Gastrocnemius medialis (tissue), 4 donors: ENCODE measurements at places on chromosomes 16 and 17. TPM values are rescaled to one million over a fixed set of nuclear protein-coding genes. Genes with fewer than 3 reads are reported as not detected.

GRCh38 chr17:19986941-19987861 lies 9.6 kb upstream of the AKAP10 start:
- DNase-seq: no peak

- no peak for DNase-seq
These were observed 118.1 kb downstream of the ENGASE start for GRCh38 chr17:79192503-79193351.

GRCh38 chr17:5198472-5198871 lies 6.8 kb upstream of the ZNF594 start:
- no peak for DNase-seq

DNA sequence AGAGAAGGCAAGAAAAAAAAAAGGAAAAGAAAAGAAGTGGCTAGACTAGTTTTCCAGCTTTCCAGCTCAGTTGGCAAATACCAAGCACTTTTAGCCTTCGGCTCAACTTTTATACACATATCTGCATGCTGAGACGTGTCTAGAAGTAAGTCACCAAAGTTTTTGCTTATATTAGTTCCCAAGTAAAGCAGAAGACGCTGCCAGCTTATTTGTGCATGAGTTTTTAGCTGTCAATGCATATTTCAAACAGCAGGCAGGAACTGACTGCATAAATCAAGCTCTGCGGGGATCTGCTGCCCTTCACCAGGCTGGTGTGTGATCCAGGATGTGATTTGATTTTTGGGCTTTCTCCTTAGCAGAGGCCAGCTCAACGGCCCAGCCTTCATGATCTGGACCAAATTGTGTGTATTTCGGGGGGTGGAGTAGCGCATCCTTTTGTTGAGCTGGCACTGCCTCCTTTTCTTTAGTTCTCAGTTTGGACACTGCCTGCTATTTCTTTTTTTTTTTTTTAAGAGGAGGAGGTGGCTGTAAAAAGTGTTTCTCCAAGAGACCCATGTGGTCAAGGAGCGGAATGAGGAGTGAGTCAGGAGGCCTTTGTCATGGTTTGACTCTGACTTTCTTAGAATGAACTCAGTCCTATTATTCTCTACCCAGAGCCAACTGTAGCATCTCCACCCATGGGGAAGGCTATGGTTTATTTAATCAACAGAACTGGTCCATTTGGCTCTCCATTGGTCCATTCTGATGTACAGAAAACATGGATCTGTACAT lies 162.6 kb upstream of the XYLT1 start:
- DNase-seq: no peak

DNA sequence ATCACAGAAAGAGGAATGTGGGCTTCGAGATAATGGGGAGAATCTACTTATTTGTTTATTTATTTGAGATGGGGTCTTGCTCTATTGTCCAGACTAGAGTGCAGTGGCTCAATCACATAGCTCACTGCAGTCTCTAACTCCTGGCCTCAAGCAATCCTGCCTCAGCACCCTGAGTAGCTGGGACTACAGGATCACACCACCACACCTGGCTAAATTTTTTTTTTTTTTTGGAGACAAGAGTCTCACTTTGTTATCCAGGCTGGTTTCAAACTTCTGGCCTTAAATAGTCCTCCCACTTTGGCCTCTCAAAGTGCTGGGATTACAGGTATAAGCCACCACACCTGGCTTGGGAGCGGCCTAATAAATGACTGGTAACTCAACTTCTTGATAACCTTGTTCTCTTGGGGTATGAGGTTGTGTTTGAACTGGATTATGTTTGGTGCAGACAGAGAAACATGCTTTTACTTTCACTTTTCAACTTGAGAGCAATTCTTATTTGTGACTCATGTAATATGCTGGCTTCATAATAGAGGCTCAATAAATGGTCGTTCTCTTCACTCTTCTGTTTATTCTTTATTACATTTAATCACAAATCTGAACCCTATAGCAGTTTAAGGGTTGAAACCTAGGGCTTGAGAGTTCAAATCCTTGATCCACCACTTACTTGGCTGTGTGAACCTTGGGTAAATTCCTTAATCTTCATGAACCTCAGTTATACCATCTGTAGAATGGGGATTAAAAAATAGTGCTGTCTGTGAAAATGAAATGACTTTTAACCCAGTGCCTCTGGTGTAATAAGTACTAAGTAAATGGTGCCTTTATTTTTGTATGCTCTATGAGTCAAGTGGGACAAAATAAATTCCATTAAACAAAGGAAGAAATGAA lies 129.1 kb upstream of the HS3ST2 start:
- DNase-seq: no peak

The NXPH3 gene
- total RNA-seq: 1.6 TPM

The CDH3 gene
- total RNA-seq: not detected

The ATP2C2 gene
- not detected for total RNA-seq

The NPIPA7 gene
- 5.4 TPM for total RNA-seq

The KARS1 gene
- total RNA-seq: 198 TPM
